NCI-H2171 treated with DMSO at 0.1 percent for 48 hours (cell line): ENCODE measurements at places on chromosomes 6 and 20.

- DNase-seq: peak; percentile 85
These were observed 1.3 kb downstream of the TUBB start for GRCh38 chr6:30721198-30722024.

DNA sequence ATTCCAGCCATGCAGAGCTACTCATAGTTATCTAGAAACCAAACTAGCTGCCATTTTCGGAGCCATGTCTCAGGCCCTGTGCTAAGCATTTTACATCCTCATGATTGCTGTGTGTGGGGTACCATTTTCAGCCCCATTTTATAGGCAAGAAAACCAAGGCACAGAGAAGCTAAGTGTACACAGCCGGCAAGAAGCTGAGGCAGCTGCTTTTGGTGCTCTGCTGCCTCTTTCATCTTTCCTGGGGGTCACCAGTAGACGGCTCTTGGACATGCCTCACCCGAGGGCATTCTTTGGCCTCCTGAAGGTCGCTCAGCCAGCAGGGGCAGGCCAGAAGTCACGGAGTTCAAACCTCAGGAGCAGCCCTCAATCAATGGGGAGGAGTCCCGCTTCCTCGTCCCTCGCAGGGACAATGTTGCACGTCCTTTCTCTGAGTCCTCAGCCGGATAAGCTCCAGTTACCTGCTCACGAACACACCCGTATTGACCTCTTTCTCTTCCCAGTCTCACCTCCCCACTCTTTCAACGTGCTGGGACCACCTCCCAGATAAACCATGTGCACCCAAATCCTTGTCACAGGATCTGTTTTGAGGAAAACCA is 82.6 kb upstream of the BLCAP start:
- DNase-seq: no peak

DNA sequence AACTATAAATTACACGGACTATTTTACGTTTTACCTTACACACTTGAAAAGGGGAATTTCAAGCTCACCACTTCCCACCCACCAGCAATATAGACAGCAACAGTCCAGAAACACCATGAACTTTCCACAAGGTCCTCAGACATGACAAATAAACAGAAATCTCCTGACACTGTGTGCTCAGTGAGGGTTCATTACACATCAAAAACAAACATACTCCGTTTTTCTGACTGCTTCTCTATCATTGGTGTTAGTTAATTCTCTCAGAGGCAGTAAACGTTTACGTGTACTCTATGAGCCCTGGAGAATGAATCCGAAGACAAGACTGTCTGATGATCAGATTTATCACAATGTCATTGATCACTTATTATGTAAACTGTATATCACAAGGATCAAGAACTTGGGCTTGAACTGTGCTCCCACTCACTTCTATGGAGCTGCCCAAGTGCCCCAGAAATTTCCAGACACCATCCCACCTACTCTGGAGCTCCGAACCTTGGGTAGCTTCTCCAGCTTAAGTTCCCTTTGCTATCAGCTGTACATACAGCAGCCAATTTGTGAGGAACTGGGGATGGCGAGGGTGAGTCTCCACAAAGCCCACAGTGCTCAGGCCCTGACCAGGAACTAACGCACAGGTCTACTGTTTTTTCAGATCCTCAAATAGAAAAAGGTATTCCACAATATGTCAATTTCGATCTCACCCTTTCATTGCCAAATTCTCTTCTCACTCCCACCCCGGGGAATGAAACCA is 86.0 kb downstream of the ALDH8A1 start:
- DNase-seq: no peak

GRCh38 chr6:34067814-34068213 is 78.1 kb downstream of the GRM4 start:
- peak; percentile 54 for DNase-seq

GRCh38 chr6:75422024-75422639 is 71.5 kb downstream of the FILIP1 start:
- no peak for DNase-seq

- DNase-seq: peak; percentile 77
These were observed 679 bp upstream of the PPDPF start for GRCh38 chr20:63519668-63520503.

DNA sequence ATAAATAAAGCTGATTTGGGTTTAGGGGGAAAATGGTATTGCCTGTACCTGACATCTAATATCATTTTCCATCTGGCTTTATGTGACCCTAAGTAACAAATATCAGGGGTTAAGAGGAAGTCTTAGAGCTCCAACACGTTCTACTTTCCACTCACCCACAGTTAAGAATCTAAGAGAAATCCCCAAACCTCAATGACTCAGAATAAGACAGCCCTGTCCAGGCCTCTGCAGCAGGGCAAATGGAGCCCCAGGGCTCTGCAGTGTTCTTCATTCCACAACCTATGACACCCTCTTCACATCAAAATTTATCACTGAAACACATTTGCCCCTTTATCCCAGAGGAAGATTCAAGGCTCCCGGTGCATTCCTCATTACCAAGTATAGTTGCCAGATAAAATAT is 20.3 kb upstream of the TENT5A start:
- no peak for DNase-seq

- DNase-seq: no peak
These were observed 50.8 kb downstream of the SNX9 start for GRCh38 chr6:157873735-157874344.

DNA sequence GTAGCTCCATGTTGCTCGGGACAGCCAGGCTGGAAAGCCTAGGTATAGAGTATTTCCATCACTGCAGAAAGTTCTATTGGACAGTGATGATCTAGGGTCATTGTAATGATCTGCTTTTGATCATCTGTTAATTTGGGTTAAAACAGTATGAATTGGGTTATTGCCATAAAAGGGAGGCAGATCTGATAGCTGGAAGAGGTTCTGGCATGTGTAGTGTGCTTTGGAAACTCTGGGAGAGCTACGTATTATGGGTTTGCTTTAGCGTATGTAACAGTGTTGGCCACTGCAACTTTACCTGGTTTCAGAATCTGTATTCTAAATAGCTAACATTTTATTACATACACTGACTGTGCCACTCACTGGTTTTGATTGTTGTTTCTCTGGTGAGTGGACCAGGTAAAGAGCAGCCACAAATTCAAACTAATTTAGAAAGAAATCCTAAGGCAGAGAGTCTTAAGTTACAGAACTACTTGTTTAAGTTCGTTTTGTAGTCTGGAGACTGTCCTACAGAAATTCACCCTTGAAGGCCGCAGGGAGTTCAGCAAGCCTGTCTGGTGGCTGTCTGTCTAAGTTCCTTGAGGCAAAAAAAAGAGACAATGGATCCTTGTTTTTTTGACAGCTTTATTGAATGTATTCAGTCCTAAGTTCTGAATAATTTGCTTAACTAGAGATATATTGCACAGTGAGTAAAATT is 300.3 kb downstream of the PRL start:
- DNase-seq: no peak

GRCh38 chr6:163588220-163588919 is 173.9 kb downstream of the QKI start:
- DNase-seq: peak; percentile 50

DNA sequence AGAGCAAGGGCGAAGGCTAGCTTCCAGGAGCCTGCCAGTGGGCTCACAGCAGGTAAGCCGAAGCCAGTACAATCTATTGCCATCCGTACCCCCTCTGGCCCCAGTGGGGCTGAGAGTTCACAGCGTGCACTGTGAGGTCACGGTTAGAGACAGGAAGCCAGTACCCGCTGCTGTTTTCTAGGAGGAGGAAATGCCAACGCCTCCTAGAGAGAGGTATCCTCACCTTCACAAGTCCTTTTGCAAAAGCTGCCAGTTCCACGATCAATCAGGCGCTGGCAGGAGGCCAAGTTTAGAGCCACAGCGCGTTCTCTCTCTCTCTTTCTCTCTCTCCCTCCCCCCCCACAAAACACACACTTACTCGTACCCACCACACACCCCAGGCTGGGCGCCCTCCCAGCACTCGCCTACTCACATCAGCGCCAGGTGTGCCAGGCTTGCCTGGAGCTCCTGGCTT is 22.5 kb downstream of the COL9A1 start:
- peak; percentile 57 for DNase-seq

GRCh38 chr6:150313781-150314180 is 55.0 kb upstream of the IYD start:
- peak; percentile 40 for DNase-seq

DNA sequence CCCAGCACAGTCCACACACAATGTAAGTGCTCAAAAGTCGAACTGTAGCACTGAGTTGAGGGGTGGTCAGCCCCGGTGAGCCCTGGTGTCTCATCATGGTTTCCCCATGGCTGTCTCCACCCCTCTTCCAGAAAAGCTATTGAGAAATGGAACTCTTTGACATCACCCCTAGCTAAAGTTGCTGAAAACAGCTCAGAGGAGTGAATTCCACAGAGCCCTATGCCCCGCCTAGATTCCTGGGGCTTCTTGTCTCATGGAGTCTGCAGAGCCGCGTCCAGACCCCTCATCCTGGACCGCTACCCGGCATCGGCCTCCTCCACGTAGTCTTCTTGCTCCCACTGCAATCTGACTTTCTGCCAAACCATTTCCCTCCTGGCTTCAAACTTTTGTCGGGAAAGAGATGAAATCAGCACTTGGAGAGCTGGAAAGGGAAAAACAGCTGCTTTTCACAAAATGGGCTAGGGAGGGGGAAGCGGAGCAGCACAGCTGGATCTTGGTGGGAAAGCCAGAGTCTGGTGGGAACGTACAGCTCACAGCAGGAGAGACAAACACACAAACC is 132.2 kb downstream of the SNX5 start:
- no peak for DNase-seq

DNA sequence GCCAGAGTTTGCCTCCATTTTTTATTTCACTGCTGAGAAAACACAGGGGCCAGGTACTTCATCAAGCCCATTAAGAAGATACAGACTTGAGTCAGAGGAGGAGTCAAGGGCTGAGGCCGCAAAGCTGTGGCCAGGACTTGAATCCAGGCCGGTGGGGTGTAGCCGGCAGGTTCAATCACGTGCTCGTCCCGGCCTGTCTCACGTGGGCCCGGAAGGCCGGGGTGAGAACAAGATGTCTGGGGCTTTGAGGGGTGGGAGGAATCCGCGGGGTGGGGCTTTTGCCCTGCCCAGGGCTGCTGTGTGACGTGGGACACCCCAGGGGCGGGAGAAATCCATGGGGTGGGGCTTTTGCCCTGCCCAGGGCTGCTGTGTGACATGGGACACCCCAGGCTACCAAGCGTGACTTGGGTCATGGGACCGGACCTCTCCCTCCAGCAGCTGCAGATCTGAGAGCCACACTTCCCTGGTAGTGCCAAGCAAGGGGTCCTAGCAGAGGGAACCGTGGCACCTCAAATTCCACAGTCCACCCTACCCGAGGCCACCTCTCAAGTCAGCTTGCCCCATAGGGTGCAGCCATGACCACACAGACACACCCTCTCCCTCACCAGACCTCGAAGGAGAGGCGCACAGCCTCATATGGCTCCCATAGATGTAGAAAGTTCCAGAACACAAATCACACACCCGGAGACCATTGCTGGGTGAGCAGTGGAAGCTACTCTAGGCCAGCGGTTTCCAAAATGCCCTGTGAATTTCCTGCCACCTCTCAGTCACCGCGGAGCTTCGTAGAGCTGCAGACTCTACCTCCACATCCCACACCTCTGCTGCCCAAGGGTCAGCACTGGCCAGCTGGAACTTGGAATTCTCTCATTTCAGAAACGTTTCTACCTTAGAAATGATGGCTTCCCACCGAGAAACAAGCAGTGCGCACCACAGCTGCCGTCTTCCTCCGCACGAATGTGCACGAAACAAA is 156.1 kb downstream of the DLL1 start:
- no peak for DNase-seq

DNA sequence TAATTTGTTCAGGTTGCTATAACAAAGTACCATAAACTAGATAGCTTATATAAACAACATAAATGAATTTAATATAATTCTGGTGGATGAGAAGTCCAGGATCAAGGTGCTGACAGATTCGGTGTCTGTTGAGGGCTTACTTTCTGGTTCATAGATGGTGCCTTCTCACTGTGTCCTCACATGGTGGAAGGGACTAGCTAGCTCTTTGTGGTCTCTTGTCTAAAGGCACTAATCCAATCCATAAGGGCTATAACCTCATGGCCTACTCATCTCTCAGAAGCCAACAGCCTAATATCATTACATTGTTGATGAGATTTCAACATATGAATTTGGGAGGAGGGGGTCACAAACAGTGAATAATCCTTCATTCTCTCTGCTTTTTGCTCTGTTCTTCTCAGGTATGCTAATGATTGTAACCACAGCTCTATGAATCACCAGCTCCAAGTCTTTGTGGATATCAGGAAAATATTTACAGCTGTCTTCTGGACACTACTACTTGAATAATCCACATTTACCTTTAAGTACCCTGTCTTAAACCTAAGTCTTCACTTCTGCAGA is 122.3 kb downstream of the NKAIN2 start:
- no peak for DNase-seq

- DNase-seq: no peak
These were observed 21.0 kb upstream of the MYT1 start for GRCh38 chr20:64143018-64143801.

- DNase-seq: no peak
These were observed 77.2 kb downstream of the PFDN4 start for GRCh38 chr20:54284928-54285704.

GRCh38 chr6:104855507-104855906 is 4.2 kb downstream of the HACE1 start:
- no peak for DNase-seq

DNA sequence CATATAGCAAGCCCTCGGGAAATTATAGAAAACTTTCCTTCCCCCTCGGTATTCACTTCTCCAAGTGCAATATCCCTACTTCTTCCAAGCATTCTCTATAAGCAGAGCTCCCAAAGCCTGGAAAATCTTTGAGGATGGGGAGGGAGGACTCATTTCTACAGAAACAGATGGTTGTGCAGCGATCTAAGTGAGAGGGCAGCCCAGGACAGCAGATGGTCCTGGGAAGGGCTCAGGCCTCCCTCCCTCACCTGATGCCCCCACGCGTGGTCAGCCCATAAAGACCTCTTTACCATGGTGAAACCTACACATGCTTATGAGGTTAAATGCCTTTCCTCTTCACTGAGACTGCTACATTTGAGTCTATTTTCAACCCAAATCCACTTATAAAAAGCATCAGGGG is 319.6 kb upstream of the QKI start:
- no peak for DNase-seq

DNA sequence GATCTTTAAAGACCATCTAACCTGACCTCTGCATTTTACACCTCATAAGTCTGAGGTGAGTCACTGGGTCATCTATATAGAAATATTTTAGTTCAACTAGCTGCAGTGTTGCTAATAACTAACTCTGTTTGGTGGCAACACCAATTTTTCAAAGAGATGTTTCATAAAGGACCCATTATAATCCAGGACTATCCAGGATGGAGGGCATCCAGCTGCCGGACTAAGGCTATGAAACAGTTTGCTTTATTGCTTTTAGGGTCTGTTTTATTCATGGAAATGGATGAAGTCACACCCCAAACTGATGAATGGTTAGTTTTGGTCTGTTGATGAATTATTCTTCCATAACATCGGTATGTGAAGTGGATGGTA is 204.2 kb upstream of the GMDS start:
- DNase-seq: no peak

DNA sequence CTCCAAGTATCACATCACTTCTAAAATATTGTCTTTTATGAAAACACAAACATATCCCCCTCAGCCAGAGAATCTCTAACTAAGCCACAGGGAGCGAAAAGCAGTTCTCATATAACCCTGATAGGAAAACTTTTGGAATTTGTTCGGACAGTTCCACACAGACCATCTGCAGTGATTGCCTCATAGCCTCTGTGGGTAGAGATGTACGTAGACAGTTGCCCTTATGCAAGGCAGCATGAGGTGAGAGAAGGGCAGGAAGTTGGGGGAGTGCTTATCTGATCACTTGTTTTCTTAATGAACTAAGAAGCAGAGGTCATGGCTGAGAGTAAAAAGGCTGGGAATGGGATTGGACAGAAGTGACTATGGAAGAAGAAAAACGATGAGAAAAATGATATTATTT is 39.6 kb downstream of the SLC23A2 start:
- no peak for DNase-seq
